Left kidney (tissue), 8 donors: ENCODE measurements at places on chromosomes 6 and 20. TPM values are rescaled to one million over a fixed set of nuclear protein-coding genes. Genes with fewer than 3 reads are reported as not detected.

Gene HIVEP2
- 12.3 TPM for polyA plus RNA-seq

Gene ELOVL2
- 12.4 TPM for polyA plus RNA-seq

Gene TBC1D32
- 18.7 TPM for polyA plus RNA-seq

Gene OR2H1
- not detected for polyA plus RNA-seq

Gene C6orf132
- 4.4 TPM for polyA plus RNA-seq

Gene TRDN
- polyA plus RNA-seq, result 2.8 TPM

Gene ZC2HC1B
- not detected for polyA plus RNA-seq

Gene TFAP2A
- 33.6 TPM for polyA plus RNA-seq

Gene VAPB
- 57.3 TPM for polyA plus RNA-seq

Gene TCF19
- 23.4 TPM for polyA plus RNA-seq

Gene SLC22A23
- polyA plus RNA-seq, result 12.8 TPM

Gene SYNDIG1
- polyA plus RNA-seq, result 6.5 TPM

Gene FILIP1
- 2.4 TPM for polyA plus RNA-seq

Gene ERVFRD-1
- 0.13 TPM for polyA plus RNA-seq

Gene CLPSL1
- 2.2 TPM for polyA plus RNA-seq

Gene FUCA2
- 77.7 TPM for polyA plus RNA-seq

Gene OXT
- 0.60 TPM for polyA plus RNA-seq

Gene CGA
- 0.38 TPM for polyA plus RNA-seq

Gene PSORS1C2
- 0.15 TPM for polyA plus RNA-seq

Gene RWDD2A
- 8.3 TPM for polyA plus RNA-seq

Gene CRYBG1
- 32.4 TPM for polyA plus RNA-seq

Gene TUBB2B
- 104 TPM for polyA plus RNA-seq

Gene SOX18
- polyA plus RNA-seq, result 4.5 TPM

Gene DAAM2
- 26.2 TPM for polyA plus RNA-seq

Gene LGSN
- polyA plus RNA-seq, result 1.4 TPM

Gene RAET1E
- 0.37 TPM for polyA plus RNA-seq

Gene NR2E1
- polyA plus RNA-seq, result not detected

Gene ALDH5A1
- 31.9 TPM for polyA plus RNA-seq

Gene CCNC
- 103 TPM for polyA plus RNA-seq

Gene CCDC28A
- polyA plus RNA-seq, result 25.2 TPM

Gene STK35
- 19.3 TPM for polyA plus RNA-seq

Gene FKBP1A
- polyA plus RNA-seq, result 362 TPM

Gene GRM4
- 0.53 TPM for polyA plus RNA-seq

Gene SLC22A7
- 1.2 TPM for polyA plus RNA-seq

Gene ZCCHC3
- polyA plus RNA-seq, result 44.7 TPM

Gene TMEM200A
- polyA plus RNA-seq, result 27.8 TPM

Gene PLAGL2
- polyA plus RNA-seq, result 23.2 TPM

Gene TSBP1
- 0.27 TPM for polyA plus RNA-seq

Gene NOX3
- 1.6 TPM for polyA plus RNA-seq

Gene IL17A
- not detected for polyA plus RNA-seq

Gene C20orf141
- not detected for polyA plus RNA-seq

Gene CCN5
- polyA plus RNA-seq, result 0.28 TPM

Gene RIMS4
- polyA plus RNA-seq, result 0.52 TPM

Gene SLC35D3
- not detected for polyA plus RNA-seq

Gene PTGIS
- 33.0 TPM for polyA plus RNA-seq

Gene DEFB128
- not detected for polyA plus RNA-seq

Gene PNLDC1
- polyA plus RNA-seq, result 0.07 TPM

Gene CYB5R4
- polyA plus RNA-seq, result 9.8 TPM

Gene PDYN
- polyA plus RNA-seq, result 0.52 TPM

Gene PDCD2
- 85.1 TPM for polyA plus RNA-seq

Gene PRRC2A
- 184 TPM for polyA plus RNA-seq

Gene ROMO1
- polyA plus RNA-seq, result 48.5 TPM
